GOT3 (cell line): ENCODE measurements at places on chromosomes 7 and 10.

GRCh38 chr10:132245056-132245455, 58.3 kb downstream of the DPYSL4 start:
- no peak for DNase-seq

- no peak for DNase-seq
Measured at GRCh38 chr10:45451407-45451806, 77.4 kb downstream of the ALOX5 start.

GRCh38 chr10:7301006-7301778, 109.6 kb downstream of the SFMBT2 start:
- no peak for DNase-seq

GRCh38 chr7:76395965-76396726, 13.4 kb downstream of the SSC4D start:
- no peak for DNase-seq

GRCh38 chr7:141262101-141263090, 188.5 kb downstream of the TMEM178B start:
- DNase-seq = no peak
